ENCODE measurements at places on chromosomes 16 and 17. TPM values are rescaled to one million over a fixed set of nuclear protein-coding genes. Genes with fewer than 3 reads are reported as not detected.

DNA sequence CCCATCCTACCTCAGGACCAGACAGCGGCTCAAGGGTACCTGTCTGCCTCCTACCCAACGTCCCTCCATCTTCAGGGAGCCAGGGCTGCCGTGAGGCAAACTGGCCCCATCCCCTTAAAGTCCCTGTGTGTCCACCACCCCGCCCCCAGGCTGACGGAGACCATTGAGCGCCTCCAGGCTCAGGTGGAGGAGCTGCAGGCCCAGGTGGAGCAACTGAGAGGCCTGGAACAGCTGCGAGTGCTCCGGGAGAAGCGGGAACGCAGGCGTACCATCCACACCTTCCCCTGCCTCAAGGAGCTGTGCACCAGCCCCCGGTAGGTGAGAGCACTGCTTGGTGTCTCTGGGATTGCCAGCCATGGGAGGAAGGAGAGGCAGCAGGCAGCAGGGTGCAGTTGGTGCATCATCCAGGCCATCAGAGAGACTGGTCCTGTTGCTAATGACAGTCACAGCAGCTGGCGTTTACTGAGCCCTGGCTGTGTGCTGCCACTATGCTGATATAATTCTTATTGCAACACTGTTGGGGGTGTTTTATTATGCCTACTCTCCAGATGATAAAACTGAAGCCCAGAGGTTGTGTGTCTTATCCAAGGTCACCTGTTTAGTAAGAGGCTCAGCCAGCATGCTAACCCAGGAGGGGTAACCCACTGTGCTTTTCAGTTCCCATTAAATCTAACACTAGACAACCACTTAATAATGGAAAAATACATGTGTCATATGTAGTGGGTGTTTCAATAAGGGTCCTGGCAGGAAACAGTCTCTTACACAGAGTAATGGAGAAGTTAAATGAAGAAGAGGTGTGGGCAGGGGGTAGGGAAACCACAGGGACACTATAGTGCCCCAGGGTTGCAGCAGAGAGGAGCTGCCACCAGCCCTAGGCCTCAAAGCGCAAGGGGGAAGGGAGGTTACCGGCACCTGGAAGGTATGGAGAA is 10.3 kb upstream of the MRPL58 start:
- DNase-seq = no peak

DNA sequence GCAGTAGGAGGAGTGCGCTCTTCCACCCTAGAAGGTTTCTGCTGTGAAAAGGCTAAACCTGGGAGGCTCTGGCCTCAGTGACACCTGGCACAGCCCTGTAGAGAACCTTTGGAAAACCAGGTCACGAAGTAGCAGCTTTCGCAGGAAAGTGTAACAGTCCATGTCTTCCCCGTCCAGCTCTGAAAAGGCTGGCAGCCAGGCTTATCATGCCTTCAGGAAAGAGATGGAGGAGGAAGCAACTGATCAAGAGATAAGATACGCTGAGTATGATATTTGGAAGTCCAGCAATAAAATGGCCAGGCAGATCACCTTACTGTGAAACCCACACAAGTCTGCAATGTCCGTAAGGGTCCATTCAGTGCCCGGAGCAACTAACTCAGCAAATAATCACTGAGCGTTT is 22.3 kb downstream of the TUBD1 start:
- no peak for DNase-seq

DNA sequence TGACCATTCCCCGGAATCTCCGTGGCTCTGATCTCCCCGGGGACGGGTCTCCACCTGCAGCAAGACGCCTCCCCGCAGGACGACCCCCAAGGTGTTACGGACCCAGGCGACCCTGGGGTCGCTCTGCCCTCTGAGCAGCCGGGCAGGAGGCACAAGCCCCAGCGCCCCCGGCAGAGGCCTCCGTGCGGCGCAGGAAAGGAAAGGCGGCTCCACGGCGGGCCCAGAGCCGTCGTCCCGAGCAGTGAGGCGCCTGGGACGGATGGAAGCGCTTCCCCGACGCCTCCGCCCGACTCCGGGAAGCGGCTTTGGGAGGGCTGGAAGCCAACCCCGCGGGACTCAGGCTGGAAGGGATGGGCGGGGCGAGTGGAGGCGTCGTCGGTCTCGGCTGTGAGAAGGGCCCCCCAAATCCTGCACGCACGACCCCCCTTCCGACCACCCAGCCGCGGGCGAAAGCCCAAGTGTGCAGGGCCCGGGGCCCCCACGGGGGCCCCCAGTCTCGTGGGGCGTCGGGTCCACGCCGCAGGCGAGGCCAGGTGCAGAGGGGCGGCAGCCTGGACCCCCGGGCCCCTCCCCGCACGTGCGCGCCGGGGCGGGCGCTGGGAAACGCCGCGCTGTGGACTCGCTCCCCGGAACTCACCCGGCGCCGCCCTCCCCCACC is 32.7 kb upstream of the RPH3AL start:
- peak; percentile 89 for DNase-seq

C17orf100 gene
- total RNA-seq = 1.6 TPM

- DNase-seq = no peak
These were observed 96.2 kb downstream of the RAP1GAP2 start for GRCh38 chr17:2892305-2892971.

SKAP1 gene
- total RNA-seq = 3.6 TPM

- no peak for DNase-seq
These were observed 325.8 kb downstream of the CBLN1 start for GRCh38 chr16:48955837-48956236.

SLC47A2 gene
- not detected for total RNA-seq

CDRT15 gene
- total RNA-seq = not detected

- no peak for DNase-seq
These were observed 672.5 kb upstream of the KIF2B start for GRCh38 chr17:53150101-53150698.

GRCh38 chr17:61467416-61468262 is 15.4 kb downstream of the TBX4 start:
- no peak for DNase-seq

DNA sequence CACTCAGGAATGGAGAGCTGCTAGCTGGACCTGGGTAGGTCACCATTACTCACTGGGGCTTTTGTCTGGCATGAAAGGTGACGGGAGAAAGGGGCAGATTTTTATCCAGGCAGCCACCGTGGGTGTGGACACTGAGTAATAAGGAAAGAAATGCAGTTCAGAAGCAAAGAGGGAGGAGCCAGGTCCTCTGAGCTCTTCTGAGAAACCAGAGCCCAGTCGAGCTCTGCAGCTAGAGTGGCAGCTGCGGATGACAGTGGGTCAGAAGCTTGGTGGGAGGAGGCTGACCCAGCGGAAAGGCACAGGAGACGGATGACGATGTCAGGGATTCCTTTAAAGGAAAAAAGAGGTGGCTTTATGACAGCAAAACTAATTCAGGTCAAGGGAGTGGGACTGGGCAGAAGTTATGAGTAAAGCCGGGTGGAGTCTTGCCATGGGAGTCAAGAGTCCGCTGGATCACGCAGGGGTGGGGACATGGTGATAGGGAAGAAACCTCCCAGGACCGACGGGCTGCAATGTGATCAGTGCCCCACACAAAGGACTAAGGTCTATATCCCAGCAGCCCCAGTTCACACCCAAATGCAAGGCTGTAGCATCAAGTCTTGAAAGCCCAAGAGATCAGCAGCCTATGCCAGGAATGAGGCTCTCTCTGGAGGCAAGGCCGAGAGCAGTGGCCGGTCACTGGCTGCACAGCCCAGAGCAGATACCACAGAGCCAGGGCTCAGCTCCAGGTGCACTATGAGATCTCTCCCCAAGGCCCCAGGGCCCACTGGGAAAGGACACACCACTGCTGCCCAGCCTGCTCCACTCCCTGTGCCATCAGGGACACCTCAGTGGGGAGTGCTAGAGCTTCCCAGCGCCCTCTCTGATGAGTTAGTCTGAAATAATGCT is 6.3 kb upstream of the MNT start:
- DNase-seq = no peak

DNA sequence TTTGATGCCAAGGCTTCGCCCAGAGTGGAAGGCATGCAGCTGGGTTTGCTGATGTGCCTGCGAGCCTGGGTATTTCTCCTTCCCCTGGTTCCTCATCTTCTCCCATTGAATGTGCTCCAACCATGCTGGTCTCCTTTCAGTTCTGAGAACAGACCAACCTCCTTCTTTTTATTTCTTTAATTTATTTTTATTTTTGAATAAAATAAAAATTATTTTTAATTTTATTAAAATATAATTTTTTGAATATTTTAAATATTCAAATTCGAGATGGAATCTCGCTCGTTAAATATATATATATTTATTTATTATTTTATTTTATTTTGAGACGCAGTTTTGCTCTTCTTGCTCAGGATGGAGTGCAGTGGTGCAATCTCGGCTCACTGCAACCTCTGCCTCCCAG is 30.2 kb upstream of the GPRC5B start:
- no peak for DNase-seq

GRCh38 chr17:73092523-73093135 is at the start of gene SLC39A11:
Gene SLC39A11, minus strand, starts transcription at chr17:73092688. Its CDS starts 3,924 bp downstream, at chr17:73088764.
- peak; percentile 98 for DNase-seq

GRCh38 chr16:21611198-21611555 is 11.8 kb downstream of the METTL9 start:
- no peak for DNase-seq

DNA sequence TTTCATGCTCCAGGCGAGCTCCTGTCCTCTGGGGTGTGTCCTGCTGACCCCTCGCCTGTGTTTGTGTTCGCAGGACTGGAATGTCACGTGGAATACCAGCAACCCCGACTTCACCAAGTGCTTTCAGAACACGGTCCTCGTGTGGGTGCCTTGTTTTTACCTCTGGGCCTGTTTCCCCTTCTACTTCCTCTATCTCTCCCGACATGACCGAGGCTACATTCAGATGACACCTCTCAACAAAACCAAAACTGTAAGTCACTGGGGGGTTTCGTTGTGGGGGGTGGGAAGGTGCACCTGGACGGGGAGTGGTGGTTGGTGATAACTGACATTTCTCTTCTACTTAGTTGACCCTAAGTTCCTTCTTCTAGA is 58.3 kb downstream of the ABCC1 start:
- DNase-seq = no peak

GRCh38 chr17:5877948-5878347 is 192.2 kb upstream of the WSCD1 start:
- DNase-seq = no peak

DNA sequence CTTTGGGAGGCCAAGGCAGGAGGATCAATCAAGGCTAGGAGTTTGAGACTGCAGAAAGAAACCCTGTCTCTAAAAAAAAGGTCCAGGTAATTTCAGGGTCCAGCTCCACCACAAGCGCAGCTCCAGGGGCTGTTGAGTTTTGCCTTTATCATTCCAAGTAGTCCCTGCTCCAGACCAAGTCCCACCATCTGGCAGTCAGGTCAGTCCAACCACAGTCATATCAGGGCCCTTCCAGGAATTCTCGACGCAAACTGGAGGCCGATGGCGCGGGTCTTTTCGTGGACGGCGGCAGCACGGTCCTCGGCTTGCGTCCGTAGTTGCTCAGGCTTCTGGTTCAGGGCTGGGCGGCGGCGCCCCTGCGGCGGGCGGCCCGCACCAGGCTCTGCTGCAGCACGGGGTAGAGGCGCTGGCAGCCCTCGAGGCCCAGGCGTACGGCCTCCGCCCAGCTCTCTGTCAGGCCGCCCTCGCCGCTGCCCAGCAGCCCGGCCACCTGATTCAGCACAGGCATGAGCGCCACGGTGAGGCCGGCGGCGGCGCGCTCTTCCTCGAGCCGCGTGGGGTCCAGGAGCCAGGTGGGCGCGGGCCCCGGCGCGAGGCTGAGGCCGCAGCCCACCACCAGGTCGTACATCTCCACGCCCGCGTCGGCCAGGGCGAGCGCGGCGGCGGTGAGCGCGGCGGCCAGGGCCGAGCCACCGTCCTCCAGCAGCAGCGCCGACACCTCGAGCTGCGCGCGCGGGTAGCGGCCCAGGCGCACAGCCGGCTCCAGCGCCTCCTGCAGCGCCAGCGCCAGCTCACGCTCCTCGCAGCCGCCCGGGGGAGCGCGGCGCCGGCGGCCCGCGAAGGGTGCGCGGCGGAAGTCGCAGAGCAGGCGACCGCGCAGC is 752 bp downstream of the EXOSC6 start:
- DNase-seq = peak; percentile 91

DNA sequence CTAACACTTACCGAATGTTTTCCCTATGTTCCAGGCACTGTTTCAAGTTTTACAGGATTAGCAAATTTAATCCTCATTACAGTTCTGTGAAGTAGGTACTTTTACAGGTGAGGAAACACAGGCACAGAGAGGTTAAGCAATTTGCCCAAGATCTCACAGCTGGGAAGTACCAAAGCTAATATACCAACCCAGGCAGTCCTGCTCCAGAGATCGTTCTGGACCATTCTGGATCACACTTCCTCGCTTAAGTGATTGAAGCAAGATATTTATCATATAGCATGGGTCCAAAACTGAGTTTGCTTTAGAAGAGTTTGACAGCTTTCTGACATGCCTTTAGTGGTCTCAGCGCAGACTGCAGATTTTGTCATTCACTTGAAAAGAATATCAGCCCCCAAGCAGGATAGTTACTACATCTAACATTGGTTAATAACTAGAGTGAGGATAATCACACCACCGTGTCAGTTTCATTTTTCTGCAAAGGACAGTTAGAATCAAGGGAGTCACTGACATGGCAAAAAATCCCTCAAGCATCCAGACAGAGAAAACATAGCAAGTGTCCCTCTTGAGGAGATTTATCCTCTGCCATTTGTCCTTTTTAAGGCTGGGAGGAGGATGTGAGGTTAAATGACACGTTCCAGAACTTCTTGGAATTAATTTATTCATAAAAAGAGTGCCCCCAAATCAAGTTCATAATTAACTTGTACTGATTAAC is 5.1 kb downstream of the HS3ST3B1 start:
- no peak for DNase-seq

GRCh38 chr16:58266336-58266735 is 28.5 kb downstream of the PRSS54 start:
- DNase-seq = no peak

- DNase-seq = no peak
These were observed 62.4 kb upstream of the PLCG2 start for GRCh38 chr16:81716478-81717225.

DNA sequence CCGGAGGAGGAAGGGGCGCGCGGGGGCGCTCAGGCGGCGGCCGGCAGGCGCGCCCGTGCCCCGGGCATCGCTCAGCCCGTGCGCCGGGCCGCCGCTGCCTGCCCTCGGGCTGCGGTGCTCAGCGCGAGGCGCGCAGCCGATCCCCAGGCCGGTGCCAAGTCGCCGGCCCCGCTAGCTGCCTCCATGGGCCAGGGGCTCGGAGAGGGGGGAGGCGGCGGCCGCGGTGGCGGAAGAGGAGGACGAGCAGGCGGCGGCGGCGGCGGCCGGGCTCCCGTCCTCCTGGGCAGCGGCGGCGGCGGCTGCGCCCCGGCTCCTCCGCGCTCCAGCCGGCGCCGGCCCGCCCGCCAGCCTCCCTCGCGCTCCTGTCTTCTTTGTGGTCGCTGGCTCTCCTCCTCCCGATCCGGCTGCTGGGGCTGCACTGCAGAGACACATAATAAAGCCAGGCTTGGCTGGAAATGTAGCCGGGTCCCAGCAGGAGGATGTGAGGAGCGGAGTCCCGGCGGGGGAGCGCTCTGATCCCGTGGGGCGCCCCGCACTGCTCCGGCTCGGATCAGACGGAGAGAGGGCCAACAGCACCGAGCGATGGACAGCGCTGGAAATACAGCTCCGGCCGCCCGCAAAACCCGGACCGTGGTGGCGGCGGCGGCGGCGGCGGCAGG is 889 bp upstream of the ZNF423 start:
- peak; percentile 65 for DNase-seq

Measured in upper lobe of left lung (tissue), 6 donors.